Thymus (tissue), 14 donors: ENCODE measurements at places on chromosomes 3 and 15. TPM values are rescaled to one million over a fixed set of nuclear protein-coding genes. Genes with fewer than 3 reads are reported as not detected.

DNA sequence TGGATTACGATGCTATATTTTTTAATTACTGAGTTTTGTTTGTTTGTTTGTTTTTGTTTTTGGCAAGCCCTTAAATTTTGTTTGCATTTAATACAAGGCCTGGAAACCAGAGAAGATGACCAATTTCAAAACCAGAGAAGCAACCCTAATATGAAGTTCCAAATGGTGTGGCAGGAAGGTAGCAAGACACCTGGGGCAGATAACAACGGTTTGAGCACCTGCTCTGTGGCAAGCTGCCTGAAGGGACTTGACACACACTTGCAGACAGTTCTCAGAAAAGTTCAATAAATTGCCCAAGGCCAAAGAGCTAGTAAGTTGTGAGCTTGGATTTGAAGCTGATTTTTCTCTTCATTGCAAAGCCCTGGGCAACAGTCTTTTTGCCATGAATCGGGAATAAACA is 151.2 kb upstream of the UBE2E1 start:
- no peak for DNase-seq

Gene NMNAT3
- 5.2 TPM for polyA plus RNA-seq

GRCh38 chr3:7038394-7038793 is 177.5 kb downstream of the GRM7 start:
- no peak for DNase-seq

GRCh38 chr15:78927077-78927790 is 17.6 kb downstream of the CTSH start:
- no peak for DNase-seq

GRCh38 chr3:51828297-51828696 is 33.1 kb upstream of the IQCF2 start:
- no peak for DNase-seq

Gene C3orf85
- 0.32 TPM for polyA plus RNA-seq

Gene NUP210
- polyA plus RNA-seq = 22.9 TPM

Gene CASR
- polyA plus RNA-seq = 0.43 TPM

DNA sequence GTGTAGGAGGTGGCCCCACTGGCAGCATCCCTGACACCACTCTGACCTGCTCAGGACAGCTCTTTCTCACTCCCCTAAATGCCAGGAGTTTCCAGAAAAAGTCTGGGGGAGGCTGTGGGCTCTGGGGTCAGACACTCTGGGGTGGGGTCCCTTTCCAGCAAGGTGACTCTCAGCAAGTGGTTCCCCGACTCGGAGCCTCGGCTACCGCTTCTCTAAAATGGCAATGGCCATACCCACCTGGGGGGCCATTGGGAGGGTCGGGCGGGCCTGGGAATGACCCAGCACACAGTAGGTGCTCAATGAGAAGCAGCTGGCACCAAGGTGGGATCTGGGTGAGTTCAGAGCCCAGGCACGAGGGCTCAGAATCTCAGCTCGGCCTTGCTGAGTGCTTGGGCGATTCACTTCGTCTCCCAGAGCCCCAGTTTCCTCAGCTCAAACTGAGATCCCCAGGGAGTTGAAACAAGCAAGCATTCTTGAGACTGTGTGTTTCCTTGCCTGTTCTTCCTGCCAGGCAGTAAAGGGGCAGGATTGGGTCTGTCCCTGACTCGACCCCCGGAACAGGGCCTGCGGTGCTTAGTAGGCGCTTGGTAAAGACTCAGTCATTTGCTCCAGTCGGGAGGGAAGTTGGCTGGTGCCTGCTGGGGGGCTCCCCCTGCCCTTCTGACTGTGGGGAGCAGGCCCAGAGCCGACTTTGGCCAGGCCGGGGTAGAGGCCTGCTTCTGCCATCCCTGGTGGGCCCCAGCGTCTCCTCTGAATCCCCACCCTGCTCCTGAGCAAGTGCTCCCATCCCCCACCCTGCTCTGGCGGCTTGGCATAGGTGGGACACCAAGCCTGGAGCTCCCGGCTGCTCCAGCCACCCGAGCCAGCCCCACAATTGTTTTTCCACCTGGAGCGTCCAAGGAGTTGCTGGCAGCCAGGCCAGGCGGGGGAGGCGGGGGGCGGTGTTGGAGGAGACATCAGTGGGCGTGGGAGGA is 32.9 kb upstream of the FBLN2 start:
- DNase-seq = no peak
